ENCODE measurements at places on chromosomes 4 and X.

DNA sequence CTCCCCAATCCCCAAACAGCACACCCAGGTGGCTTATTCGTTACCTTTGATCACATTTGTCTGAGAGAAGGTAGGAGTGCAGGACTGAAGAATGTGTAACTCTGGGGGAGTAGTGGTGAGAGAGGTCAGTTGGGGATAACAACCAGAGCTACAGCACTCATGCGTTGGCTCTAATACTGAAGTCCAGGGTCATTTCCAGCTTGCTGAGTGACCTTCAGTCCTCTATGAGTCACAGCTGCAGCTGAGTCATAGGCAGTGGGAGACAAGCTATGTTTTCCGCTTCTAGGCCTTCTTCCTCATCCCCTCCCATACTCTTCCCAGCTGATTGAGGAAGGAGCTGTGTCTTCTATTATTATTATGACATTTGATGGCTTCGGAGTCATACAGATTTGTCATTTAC is 31.6 kb upstream of the CT47C1 start:
- no peak for DNase-seq

DNA sequence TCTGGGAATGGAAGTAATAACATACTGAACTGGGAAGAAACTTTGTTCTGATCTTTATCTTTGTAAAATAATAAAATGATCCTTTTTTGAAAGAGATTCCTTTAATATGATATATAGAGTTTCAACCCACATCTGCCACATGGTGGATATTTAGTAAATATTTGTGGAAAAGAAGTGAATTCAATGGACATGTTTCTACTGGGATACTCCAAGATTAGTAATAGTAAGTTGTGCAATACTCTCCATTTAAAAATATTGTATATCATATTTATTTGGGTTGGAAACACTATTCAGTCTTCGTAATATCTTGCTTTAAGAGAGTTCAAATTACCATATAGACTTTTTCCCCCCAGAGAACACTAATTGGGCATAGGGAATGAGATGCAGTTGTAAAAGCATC is 17.8 kb upstream of the ARSJ start:
- DNase-seq, result no peak

DNA sequence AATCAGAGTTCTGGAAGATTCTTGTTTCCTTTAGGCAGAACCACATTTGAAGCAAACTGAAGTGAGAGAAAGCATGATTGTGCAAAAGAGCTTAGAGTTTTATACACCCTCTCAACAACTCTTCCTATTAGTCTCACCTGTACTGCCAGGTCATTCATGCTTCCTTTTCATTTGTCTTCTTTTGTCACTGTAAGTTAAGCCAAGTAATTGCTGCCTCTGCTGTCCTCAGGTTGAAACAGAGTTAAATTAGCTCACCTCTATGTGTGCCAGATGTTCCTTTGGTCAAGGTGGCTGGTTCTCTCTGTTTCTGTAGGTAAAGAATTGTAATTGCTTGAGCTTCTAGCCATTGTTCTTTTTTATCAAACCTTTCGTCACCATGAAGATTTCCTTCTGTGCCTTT is 41.1 kb upstream of the HPGD start:
- no peak for DNase-seq

- DNase-seq, result peak; percentile 12
These were observed 136.2 kb downstream of the TBC1D19 start for GRCh38 chr4:26719954-26720552.

- no peak for DNase-seq
These were observed 8.9 kb downstream of the RTL5 start for GRCh38 chrX:72122621-72123337.

GRCh38 chr4:150402871-150403272 is 179.1 kb upstream of the MAB21L2 start:
- peak; percentile 64 for DNase-seq

DNA sequence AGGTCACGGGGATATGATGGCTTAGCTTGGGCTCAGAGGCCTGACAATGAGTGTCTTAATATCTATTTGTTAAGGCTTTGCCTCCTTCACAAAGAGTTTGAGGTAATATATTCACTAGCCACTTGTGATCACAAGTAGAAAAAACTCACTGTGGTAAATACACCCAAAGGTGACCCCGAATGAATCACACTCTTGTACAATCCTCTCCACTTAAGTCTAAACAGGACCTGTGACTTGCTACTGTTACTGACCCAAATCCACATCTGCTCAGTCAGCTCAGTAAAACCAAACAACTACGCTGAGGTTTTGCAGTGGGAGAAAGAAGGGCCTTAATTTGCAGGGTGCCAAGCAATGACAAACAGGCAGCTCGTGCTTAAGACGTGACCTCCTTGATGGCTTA is 223.8 kb upstream of the MAGEC2 start:
- DNase-seq, result no peak

DNA sequence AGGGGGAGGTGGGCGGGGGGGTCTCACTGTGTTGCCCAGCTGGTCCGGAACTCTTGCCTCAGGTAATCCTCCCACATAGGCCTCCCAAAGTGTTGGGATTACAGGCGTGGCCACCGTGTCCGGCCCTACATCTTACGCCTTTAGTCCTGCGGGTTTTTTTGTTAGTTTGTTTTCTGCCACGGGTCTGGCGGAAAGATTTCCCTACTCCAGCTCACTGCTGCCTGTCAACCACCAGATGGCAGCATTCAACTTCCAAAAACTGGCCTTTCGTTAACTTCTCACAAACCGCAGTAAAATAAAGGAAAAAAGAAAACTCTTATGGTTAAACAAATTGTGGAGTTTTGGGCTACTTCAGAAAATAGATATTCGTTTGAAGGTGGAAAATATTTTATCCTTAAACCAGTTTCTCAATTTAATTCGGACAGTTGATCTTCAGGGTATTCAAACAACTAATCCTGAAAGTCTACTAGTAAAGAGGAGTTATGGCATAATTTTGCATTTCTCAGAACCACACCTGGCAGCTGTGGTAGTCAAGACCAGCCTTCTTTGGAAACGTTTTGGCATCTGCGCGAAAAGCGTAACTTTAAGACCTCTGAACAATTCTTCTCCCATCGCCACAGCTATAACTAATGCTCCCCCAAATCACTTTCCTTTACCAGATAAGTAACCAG is 41.1 kb downstream of the LUZP4 start:
- DNase-seq, result peak; percentile 77

GRCh38 chrX:50726296-50726695 is 87.7 kb downstream of the SHROOM4 start:
- DNase-seq, result no peak

DNA sequence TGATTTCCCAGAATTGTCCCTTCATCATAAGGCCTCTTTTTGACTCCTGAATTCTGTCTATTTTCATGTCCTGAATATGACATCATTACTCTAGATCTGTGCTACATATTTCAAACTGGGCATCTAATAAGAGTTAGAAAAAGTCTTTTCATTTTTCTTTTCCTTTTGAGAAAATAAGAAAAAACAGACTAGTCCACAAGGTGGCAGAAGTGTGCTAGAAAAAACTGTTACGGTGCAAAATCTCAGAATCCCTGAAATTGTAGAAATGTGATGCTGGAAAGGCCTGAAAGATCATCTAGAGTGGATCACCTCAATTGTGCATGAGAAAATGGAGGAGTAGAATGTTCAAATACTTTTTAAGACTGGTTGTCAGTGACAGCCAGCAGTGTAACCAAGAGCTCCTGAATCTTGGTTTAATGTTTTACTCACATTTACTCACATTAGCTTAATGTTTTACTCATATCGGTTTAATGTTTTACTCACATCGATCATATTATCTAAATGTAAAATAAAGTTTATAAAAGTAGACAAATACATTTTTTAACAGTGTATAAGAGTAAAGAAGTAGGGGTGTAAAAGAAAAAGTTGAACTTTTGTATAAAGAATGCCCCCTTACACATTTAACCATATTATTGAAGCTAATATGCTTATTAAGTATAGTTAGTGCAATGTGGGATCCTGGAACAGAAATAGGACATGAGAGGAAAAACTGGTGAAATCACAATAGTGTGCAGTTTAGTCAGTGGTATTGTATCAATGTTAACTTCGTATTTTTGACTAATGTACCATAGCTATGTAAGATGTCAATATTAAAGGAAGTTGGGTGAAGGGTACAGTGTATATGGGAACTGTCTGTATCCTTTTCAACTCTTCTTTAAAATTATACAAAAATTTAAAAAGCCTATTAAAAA is 15.2 kb downstream of the ASB11 start:
- no peak for DNase-seq

DNA sequence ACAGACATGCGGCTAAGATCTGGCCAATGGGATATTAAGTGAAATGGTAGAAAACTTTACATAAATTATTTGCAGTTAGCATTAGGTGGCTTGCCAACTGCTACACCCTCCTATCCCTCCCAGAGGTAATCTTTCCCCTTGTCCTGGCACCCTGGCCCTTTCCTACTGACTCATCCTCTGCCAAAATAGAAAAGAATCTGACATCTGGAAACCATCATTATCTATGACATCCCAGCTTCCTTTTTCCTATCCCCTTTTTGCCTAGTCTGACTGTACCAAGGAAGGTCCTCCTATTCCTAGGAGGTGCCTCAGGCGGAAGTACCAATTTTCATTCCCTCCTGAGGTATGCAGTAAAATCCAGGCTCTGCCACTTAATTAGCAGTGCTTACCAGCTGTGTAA is 163.6 kb upstream of the KLF3 start:
- no peak for DNase-seq

- no peak for DNase-seq
These were observed 14.3 kb downstream of the TEC start for GRCh38 chr4:48255072-48255958.

GRCh38 chr4:55398966-55399365 is 3.2 kb downstream of the TMEM165 start:
- no peak for DNase-seq

- no peak for DNase-seq
These were observed 150.6 kb downstream of the PRDM5 start for GRCh38 chr4:120771907-120772306.

- no peak for DNase-seq
These were observed 56.1 kb upstream of the HPGD start for GRCh38 chr4:174578366-174578765.

- DNase-seq, result no peak
These were observed 93.4 kb downstream of the NHSL2 start for GRCh38 chrX:72003811-72004750.

GRCh38 chr4:55184600-55185523 is 59.5 kb upstream of the KDR start:
- DNase-seq, result peak; percentile 18

DNA sequence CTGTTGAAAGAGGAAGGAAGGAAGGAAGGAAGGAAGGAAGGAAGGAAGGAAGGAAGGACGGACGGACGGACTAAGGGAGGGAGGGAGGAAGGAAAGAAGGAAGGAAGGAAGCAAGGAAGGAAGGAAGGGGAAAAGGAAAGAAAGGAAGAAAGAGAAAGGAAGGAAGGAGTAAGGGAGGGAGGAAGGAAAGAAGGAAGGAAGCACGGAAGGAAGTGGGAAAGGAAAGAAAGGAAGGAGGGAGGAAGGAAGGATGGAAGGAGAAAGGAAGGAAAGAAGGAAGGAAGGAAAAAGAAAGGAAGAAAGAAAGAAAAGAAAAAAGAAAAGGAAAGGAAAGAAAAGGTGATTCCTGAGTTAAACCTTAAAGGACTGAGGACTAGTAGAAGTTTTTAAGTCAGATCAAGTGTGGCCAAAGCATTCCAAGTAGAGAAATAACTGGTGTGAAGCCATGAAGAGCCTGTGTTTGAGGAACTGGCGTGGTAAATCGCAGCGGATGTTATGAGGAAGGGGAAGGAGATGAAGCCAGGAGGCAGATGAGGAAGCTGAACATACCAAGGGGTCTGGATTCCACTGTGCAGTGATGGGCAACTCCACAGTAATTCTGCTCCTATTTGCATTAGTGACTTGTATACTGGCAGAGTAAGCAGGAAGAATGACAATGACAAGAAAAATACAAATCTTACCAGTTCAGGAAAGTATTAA is 163.5 kb downstream of the MGST2 start:
- no peak for DNase-seq

GRCh38 chr4:165563851-165564250 is 185.0 kb downstream of the CPE start:
- DNase-seq, result no peak

- DNase-seq, result no peak
These were observed 9.1 kb downstream of the SOX3 start for GRCh38 chrX:140495739-140496138.

DNA sequence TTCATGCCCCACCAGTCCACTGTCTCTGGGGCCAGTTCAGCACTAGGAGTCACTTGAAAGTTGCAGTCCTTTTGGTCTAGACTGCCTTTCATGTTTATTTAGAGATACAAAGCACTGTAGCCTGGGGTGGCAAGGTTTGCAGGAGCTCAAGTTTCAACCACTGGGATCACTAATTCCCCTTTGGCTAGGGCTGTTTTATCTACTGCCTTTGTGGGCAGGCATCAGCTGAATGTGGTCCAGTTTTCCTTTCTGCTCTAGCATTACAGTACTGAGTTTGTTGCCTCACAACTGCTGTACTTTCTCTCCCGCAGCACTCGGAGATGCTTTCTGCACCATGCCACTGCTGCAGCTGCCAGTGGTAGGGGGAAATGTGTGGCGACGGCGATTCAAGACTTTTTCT is 222.3 kb upstream of the HDX start:
- no peak for DNase-seq

GRCh38 chrX:24371391-24371972 is 11.0 kb downstream of the SUPT20HL1 start:
- peak; percentile 73 for DNase-seq

DNA sequence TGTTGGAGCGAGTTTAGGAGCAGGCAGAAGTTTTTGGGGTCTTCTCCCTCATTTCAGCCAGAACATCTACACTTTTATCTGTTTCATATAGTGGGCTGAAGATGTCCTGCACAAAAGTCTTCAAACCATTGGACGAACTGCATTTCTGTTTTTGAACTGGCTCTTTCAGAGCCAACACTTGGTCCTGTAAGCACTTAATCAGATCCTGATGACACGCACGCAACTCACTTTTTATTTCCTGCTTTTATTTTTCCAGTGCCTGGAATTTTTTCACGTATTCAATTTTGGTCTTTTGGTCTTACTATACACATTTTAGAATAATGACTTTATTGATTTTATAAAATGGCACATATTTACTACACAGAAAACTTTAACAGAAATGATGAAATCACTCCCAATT is 40.2 kb upstream of the NKX3-2 start:
- no peak for DNase-seq

GRCh38 chr4:55251896-55252295 is 94.1 kb upstream of the SRD5A3 start:
- DNase-seq, result no peak

- DNase-seq, result no peak
These were observed 8.9 kb upstream of the PCDH18 start for GRCh38 chr4:137541181-137541580.

DNA sequence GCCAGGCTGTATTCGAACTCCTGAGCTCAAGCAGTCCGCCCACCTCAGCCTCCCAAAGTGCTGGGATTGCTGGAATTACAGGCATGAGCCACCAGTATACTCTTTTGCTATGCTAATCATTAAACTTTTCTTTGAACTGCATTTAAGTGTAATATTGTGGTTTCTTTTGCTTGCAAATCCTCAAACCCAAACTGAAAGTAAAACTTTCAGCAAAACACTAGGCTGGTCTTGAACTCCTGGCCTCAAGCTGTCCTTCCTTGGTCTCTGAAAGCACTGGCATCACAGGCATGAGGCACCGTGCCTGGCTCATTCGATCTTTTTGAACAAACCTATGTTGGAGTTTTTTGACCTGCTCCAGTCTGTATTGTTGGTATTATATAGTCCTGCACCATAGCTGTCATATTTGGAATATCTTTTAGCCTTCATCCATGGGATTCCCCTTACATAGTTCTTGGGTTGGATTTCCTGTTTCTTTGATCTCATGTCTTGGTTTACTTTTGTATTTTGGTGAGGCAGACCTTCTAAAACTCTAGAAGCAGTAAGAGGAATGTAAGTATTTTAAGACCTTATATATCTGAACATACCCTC is 34.1 kb downstream of the MOB1B start:
- DNase-seq, result no peak

- DNase-seq, result no peak
These were observed 39.8 kb upstream of the CLDN24 start for GRCh38 chr4:183362036-183362435.
